ENCODE measurements at places on chromosomes 4 and X.

DNA sequence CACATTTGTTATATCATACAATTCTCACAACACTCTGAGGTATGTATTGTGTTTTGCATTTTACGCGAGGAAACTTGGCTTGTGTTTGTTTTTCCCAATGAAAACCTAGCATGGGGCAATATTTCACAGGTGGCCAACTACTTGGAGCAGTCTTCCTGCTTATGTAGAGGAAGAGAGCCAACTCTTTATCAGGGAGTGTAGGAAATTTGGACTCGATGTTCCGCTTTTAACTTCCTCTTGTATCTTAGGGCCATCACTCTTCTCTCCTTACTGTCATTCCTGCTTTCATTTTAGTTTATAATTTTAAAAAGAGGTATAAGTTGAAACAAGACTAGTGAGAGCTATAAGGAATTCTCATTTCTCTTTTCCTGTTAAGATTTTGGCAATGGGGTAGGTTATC, 107.7 kb upstream of the RPS6KA3 start:
- DNase-seq, result no peak

- DNase-seq, result no peak
Observed at GRCh38 chrX:28988246-28988645, 401.0 kb downstream of the IL1RAPL1 start.

DNA sequence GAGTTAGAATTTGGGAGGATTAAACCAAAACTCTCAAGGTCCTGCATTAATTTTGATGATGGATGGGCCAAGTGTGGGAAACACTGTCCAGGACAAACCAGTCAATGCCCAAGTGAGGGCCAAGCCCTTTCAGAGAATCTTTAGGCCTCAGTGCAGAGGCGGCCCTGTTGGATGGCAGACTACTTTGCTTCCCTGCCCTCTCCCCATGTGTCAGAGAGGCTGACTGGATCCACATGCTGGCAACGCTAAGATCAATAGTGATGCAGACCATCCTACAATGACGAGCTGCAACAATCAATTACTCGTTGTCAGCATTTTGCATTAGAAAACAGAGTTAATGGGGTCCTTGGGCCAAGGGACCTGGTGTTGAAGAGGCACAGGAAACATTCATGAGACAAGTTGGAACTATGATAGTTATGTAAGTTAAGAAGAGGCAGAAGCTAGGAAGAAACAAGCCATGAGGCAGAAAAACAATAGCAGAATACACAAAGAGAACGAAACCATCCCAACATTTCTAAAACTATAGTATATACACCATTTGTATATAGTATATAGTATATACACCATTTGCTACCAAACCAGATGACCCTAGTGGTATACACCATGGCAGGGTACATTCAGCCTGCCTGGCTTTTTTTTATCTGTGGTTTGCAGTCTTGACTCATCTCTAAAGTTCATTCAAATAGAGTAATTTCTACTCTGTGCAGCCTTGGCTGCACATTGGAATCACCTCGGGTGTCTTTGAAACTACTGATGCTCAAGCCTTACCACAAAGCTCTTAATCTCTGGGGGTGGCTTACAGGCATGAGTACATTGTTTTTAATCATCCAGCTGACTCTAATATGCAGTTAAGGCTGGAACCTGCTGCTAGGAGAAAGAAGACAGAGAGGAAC, 147.7 kb upstream of the GYPA start:
- DNase-seq, result no peak

GRCh38 chrX:141468940-141469339, 115.6 kb downstream of the SPANXA1 start:
- no peak for DNase-seq

DNA sequence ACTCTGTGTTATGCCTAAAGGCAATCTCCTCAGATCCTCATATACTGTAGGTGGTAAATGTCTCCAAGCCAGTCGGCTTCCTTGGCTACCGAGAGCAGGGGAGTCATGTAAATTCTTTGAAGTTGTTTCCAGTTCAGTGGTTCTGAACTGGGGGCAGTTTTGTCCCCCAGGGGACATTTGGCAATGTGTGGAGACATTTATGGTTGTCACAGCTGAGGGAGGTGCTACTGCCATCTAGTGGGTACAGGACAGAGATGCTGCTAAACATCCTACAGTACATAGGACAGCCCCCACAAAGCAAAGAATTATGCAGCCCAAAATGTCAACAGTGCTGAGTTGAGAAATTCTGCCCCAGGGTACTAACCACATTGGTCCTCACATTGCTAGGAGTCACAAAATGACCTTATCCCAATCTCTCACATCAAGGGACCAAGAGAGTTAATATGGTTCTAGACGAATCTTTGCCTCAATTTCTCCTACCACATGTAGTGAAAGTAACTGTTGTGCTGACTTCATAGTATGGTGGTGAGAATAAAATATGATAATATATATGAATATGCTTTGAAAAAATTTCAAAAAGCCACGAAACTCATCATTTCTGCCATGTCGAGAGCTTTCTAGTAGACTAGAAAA, 104.4 kb upstream of the ARHGAP24 start:
- no peak for DNase-seq

DNA sequence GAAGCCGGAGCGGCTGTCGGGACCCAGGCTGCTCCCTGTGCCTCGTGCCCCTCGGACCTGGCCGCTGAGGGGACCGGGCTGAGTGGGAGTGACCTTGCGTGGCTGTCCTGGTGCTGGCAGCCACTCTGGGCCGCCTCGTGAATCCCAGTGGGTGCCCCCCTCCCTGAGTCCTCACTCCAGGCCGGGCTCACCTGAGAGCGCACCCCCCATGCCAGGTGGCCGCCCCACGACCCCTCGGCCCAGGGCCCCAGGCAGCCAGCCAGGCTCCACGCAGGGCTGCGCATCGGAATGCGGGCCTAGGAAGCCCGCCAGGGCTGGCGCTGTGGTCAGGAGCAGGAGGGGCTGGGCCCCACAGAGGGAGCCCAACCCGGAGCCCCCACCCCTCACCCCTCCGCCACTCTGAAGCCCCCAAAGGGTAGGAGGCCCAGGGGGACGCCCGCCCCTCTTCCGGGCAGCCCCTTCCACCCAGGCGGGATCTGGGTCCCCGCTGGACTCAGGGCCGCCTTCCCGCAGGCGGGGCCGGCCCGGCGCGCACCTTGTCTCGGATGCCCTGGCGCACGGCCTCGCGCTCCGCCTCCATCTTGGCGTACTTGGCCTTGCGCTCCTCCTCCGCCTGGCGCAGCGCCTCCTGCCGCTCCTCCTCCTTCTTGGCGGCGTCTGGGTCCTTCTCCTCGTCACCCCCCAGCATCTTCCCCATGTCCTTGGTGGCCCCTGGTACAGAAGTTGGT, 33.9 kb downstream of the CPLX1 start:
- no peak for DNase-seq

GRCh38 chr4:6705646-6706045, 4.0 kb downstream of the MRFAP1L1 start:
- DNase-seq, result no peak

DNA sequence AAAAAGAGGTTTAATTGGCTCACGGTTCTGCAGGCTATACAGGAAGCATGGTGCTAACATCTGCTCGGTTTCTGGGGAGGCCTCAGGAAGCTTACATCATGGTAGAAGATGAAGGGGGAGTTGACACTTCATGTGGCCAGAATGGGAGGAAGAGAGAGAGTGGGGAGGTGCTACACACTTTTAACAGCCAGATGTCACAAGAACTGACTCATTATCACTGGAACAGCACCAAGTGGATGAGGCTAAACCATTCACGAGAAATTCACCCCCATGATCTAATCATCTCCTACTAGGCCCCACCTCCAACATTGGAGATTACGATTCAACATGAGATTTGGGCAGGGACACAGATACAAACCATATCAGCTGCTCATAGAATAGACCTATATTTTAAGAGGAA, 255.8 kb downstream of the OPHN1 start:
- no peak for DNase-seq

- DNase-seq, result no peak
Observed at GRCh38 chr4:22670956-22671355, 21.8 kb upstream of the GBA3 start.

Data from activated CD8-positive, alpha-beta memory T cell treated with anti-CD3 and anti-CD28 coated beads for 1 hour (primary cell).